K562 (cell line): ENCODE measurements at places on chromosomes 5 and 9. TPM values are rescaled to one million over a fixed set of nuclear protein-coding genes. Genes with fewer than 3 reads are reported as not detected.

DNA sequence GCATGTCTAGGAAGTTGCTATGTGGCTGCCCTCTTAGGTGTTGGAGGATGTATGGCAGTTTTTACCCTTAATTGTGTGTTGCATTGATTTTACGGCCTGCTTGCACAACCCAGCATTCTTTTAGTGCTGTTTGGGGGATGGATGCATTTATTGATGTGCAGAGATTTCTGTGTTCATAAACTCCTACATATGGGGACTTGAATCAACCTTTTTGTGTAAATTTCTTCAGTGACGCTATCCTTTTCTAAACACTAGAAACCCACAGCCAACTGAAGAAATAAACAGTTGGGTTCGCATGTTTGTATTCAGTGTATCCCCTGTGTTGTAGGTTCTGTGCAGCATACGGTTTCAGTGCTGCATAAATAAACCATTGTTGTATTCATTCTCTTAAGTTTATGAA, 263.7 kb downstream of the RASEF start:
- DNase-seq: no peak
- H3K4me1 ChIP-seq: no peaks in the 10 kb centered on the region
- no peak overlapping the region for H3K27ac ChIP-seq
- H3K36me3 ChIP-seq: no peaks in the 10 kb centered on the region
- no peak overlapping the region for H3K4me3 ChIP-seq

- no peaks in the 10 kb centered on the region for H3K4me1 ChIP-seq
- no peaks in the 10 kb centered on the region; the same call in 2 of the 3 replicates for H3K27me3 ChIP-seq
- DNase-seq: no peak
- H3K27ac ChIP-seq: no peak overlapping the region
- H3K36me3 ChIP-seq: no peaks in the 10 kb centered on the region
Measured at GRCh38 chr5:175842951-175843793, 28.2 kb upstream of the CPLX2 start.

GRCh38 chr5:14707811-14708390, 43.4 kb downstream of the OTULIN start:
- DNase-seq: no peak
- peaks cover 15% of the 10 kb centered on the region; the same call in 2 of the 3 replicates for H3K4me1 ChIP-seq
- no peak overlapping the region for H3K27ac ChIP-seq
- peaks cover 79% of the 10 kb centered on the region for H3K36me3 ChIP-seq
- H3K4me3 ChIP-seq: no peak overlapping the region

The CAVIN4 gene
- 0.08 and 0.11 TPM in 2 replicates for polyA plus RNA-seq

The TCF7 gene
- polyA plus RNA-seq: 5.4 and 5.8 TPM in 2 replicates

The ZBTB43 gene
- 6.6 and 7.1 TPM in 2 replicates for polyA plus RNA-seq
